ENCODE measurements at places on chromosomes 5 and 9. TPM values are rescaled to one million over a fixed set of nuclear protein-coding genes. Genes with fewer than 3 reads are reported as not detected.

DNA sequence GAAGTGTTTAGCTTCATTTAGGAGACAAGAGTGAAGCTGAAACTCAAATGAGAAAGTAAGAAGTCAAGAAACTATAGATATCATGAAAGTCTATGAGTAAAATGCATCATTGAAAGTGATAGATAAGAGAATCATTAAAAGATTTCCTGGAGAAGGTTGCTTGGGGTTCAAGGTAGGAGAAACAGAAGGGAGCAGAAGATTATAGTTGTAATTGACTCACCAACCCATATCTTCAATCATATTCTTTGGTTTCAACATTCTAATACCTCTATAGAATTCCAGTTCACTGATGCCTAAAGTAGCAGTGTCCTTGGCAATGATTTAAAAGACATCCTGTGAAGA is 365.7 kb upstream of the RIOK2 start:
- H3K4me3 ChIP-seq, result no peak overlapping the region
- H3K27ac ChIP-seq, result no peak overlapping the region
- no peaks in the 10 kb centered on the region for H3K36me3 ChIP-seq
- peaks cover 16% of the 10 kb centered on the region for H3K4me1 ChIP-seq

DNA sequence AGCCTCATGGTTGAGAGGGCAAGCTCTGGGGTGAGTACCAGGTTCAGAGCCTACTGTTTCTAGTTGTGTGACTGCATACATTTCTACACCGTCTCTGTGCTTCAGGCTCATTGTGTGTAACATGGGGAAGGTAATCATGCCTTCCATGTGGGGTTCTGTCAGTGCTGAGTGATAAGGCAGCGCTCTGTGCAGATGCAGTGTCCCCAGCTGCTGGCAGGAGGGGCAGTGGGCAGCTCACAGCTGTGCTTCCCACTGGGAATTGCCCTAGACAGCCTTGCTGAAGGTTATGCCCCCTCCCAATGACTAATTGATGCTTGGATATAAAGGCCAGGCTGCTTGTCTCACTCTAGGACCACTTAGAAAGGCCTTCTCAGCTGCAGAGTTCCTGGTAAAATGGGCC is 121.8 kb upstream of the SAP30L start:
- H3K36me3 ChIP-seq, result no peaks in the 10 kb centered on the region
- no peak overlapping the region for H3K27ac ChIP-seq
- no peak for DNase-seq
- H3K4me3 ChIP-seq, result no peak overlapping the region
- no peaks in the 10 kb centered on the region for H3K27me3 ChIP-seq

DNA sequence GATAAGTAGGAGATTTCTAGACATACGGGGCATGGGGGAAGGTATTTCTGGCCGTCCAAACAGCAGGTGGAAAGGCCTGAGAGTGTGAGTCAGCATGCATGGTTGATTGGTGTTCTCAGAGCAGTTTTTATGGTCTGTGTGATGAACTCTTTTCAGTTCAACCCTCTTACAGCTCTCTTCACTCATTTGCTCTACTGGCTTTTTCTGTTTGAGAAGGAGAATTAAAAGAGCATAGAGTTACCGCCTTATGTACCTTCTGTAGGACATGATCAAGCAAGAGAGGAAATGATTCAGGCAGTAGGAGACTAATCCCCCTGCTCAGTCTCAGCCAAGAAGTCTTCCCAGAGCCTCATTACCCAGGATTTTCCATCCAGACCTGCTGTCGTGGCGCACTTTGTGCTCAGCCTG is 92.4 kb downstream of the PRDM6 start:
- no peaks in the 10 kb centered on the region for H3K27me3 ChIP-seq
- no peak overlapping the region for H3K4me3 ChIP-seq
- H3K4me1 ChIP-seq, result peaks cover 6% of the 10 kb centered on the region

DNA sequence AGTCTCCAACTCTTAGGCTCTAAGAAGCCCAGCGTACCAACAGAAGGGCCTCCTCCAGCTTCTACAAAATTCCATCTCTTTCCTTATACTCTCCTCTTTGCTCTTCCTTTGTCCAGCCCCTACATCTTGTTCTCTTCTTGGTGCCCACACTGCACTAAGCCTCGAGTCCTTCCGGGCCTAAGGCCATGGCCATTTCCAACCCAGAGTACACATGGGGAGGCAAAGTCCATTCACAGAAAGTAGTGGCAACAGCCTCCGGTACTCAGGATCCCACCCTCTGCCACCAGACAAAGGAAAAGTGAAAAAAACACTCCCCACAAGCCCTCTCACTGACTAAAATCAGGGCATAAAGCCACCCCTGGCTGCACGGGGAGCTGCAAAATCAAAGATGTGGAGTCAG is 60.3 kb downstream of the SAXO1 start:
- no peak overlapping the region for H3K4me3 ChIP-seq
- no peaks in the 10 kb centered on the region for H3K27me3 ChIP-seq
- no peak for DNase-seq
- H3K4me1 ChIP-seq, result no peaks in the 10 kb centered on the region
- H3K36me3 ChIP-seq, result no peaks in the 10 kb centered on the region

GRCh38 chr5:66989286-66989685 is 207.3 kb downstream of the CD180 start:
- H3K36me3 ChIP-seq, result no peaks in the 10 kb centered on the region
- peak; percentile 53 for DNase-seq
- H3K4me3 ChIP-seq, result no peak overlapping the region
- no peak overlapping the region for H3K27ac ChIP-seq
- H3K27me3 ChIP-seq, result no peaks in the 10 kb centered on the region
- peaks cover 7% of the 10 kb centered on the region for H3K4me1 ChIP-seq

DNA sequence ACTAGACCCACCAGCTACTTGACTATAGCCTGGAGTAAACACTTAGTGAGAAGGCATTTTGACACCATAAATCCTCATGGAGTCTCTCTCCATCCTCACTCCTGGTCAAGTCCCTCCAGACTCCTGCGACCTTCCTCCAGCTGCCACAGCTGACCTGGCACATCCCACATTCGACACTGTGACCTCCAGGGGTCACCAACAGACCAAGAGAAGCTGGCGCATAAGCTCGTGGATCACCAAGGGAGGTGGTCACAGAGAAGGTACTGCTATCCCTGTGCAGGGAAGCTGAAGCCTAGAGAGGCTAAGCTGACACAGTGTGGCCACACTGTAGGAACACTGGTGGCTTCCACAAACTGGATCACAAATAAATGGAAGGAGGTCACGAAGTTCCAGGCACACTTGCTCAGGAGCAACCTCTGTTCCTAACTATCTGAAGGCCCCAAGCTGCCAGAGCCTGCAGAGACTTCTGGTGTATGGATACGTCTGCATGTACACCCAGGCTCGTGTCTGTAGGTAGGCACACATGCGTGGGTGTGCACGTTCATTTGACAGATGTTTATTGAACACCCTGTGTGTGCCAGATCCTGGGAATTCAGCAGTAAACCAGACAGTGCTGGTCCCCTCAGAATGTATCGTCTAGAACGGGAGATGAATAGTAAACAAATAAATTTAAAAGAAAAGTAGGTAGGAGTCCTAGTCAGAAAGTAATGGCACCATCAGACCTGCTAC is 104.4 kb downstream of the C5orf15 start:
- no peaks in the 10 kb centered on the region for H3K36me3 ChIP-seq
- no peaks in the 10 kb centered on the region for H3K4me1 ChIP-seq
- H3K27me3 ChIP-seq, result peaks cover 6% of the 10 kb centered on the region
- H3K4me3 ChIP-seq, result no peak overlapping the region

DNA sequence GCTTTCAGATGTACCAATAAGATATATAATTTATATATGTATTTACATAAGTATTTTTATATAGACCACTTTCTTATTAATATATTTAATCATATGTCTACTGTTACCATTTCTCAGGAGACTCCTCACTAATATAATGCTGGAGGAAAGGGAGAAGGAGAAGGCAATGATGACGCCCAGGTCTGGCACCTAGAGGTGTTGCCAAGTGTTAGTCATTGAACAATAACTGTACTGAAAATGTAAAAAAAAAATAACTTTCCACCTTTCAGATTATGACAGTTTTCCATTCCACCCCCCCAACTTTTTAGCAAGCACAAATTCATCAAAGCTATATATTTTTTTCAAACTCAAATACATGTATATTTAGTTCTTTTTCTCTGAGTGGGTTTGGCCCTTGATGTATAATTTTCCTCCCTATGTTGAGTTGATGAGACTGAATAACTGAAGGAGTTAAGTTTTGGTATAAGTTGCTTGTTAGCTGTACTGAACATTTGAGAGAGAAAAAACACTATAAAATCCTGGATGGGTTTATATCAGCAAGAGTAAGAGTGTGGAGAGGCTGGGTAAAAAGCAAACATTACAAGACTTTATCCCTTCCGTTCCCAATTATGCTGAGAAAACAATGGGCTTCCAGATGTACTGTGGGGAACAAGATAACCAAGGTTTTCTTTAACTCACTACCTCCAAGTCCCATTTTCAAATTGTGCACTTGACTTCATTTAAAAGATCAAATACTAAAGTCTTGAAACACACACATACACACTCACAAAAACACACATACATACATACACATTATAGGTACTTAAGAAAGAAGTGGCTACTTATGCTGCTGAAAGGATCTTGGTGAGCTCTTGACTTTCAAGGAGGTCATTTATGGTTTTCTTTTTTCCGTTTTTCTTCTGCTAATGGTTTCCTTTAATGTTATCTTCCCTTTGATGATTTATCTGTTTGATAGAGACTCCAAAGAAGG is 142.8 kb upstream of the IFNE start:
- H3K4me1 ChIP-seq, result no peaks in the 10 kb centered on the region
- no peak overlapping the region for H3K4me3 ChIP-seq
- H3K36me3 ChIP-seq, result no peaks in the 10 kb centered on the region
- no peaks in the 10 kb centered on the region for H3K27me3 ChIP-seq
- H3K27ac ChIP-seq, result no peak overlapping the region

- no peak overlapping the region for H3K27ac ChIP-seq
- H3K4me1 ChIP-seq, result no peaks in the 10 kb centered on the region
- H3K4me3 ChIP-seq, result no peak overlapping the region
- H3K36me3 ChIP-seq, result no peaks in the 10 kb centered on the region
These were observed 8.8 kb downstream of the CLPTM1L start for GRCh38 chr5:1336106-1336561.

GRCh38 chr9:127172066-127172707 is 49.8 kb upstream of the ANGPTL2 start:
- no peak overlapping the region for H3K27ac ChIP-seq
- DNase-seq, result no peak
- H3K4me1 ChIP-seq, result no peaks in the 10 kb centered on the region
- H3K36me3 ChIP-seq, result no peaks in the 10 kb centered on the region
- no peak overlapping the region for H3K4me3 ChIP-seq
- no peaks in the 10 kb centered on the region for H3K27me3 ChIP-seq

- peaks cover 83% of the 10 kb centered on the region for H3K27me3 ChIP-seq
- no peak overlapping the region for H3K27ac ChIP-seq
- peaks cover 9% of the 10 kb centered on the region for H3K4me1 ChIP-seq
- peak overlapping the region; percentile 59 for H3K4me3 ChIP-seq
These were observed 521 bp upstream of the SLIT3 start for GRCh38 chr5:169301386-169301934.

FCN2 gene
- not detected for total RNA-seq

SLC6A18 gene
- total RNA-seq, result not detected

SMIM33 gene
- not detected for total RNA-seq

RANBP17 gene
- 38.7 TPM for total RNA-seq

PCDHAC2 gene
- 1.9 TPM for total RNA-seq
